ENCODE measurements at places on chromosomes 1 and 21.
A peak's percentile ranks its signal among the peaks of the same experiment; 100 is the strongest.

GRCh38 chr1:25517476-25518394 is 25.7 kb upstream of the LDLRAP1 start:
- DNase-seq = no peak

- peak; percentile 52 for DNase-seq
These were observed 18.8 kb downstream of the KNCN start for GRCh38 chr1:46532498-46533178.

GRCh38 chr1:51454554-51454953 is 64.5 kb downstream of the EPS15 start:
- no peak for DNase-seq

DNA sequence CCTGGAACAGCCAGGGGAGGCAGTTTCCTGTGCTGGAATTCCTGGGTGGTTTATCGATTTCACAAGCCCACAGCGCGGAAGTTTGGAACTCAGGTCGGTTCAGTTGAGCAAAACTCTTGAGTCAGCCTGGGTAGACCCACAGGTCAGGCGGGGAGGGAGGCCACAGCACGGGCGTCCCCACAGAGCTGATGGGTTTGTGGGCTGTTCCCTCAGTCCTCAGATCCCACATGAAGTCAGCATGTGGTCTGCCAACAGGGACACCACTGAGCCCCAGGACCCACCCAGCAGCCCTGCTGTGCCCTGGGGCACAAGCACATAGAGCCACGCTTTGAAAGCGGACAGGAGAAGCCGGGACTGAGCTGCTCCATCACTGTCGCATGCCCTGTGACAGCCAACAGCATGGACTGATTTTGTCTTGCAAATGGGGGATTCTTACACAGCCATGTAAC is 17.4 kb downstream of the BMP8A start:
- DNase-seq = no peak

DNA sequence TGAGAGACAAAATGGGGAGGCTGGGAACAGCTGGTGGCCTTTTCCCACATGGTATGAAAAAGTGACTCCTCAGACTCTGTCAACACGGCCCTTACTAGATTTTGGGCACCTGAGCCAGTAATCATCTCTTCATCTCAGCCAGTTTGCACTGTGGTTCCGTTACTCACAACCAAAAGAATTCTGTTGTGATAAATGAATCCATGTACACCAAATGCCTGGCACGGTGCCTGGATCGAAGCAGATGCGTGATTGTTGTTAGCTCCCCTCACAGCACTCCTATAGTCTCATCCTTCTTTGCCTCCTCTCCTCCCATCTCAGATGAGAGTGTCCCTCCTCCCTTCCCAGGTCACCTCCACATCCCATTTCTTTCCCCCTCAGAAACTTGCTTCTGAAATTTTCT is 57.9 kb upstream of the GJB5 start:
- DNase-seq = no peak

GRCh38 chr1:55138823-55139222 is 76.3 kb downstream of the USP24 start:
- no peak for DNase-seq

- DNase-seq = no peak
These were observed 49.2 kb downstream of the ENAH start for GRCh38 chr1:225603538-225604354.

DNA sequence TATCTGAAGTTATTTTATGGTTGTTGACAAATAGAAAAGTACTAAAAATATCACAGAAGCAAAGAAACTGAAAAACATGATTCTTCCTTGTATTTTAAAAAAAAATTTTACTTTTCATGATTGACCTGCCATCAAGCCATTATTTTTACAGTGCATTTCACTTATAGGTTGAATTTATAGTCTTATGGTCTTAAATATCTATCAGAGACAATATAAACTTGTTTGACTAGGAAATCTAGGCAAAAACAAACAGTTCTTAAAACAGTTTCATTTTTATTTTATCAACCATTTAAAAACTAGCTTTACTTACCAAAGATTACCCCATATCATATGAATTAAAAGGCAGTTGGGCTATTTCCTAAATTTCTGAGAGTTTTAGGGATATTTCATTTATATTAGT is 59.2 kb downstream of the SLC16A1 start:
- no peak for DNase-seq

GRCh38 chr1:31095985-31096384 is 30.5 kb upstream of the PUM1 start:
- no peak for DNase-seq

DNA sequence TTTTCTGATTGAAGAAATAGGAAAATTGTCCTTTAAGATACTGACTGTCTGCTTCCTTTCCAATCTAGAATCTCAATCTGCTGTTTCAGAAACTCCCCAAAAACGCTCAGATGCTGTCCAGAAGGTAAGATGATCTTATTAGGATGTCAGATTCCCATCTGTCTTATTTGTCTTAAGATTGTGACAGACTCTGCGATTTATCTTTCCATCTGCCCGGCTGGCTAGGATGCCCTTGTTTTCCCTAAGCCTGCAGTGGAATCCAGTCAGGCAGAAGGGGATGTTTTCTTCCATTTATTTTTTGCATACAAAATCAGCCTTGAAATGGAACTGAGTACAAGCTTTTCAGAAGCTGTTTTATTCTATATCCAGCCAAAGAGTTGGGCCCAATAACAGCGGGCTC is 96.5 kb downstream of the FMN2 start:
- DNase-seq = no peak

DNA sequence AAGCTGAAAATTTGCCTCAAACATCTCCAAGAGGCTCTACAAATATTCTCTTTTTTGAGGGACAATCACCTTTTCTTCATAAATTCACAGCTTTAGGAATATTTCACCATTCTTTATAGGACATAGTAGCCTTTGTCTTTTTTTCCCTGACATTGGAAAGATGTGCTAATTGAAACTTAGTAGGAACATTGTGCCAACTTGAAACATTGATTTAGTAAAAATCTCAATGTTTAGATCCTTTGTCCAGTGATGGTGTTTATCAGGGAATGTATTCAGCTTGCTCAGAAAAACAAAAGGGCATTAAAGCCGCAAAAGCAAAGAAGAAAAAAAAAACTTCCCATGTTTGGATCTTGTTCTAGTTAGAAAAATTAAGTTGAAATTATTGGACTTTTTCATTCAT is 52.1 kb downstream of the DPT start:
- DNase-seq = no peak

Data from stimulated activated CD4-positive, alpha-beta T cell treated with anti-CD3 and anti-CD28 coated beads, TNF-alpha, amount 100 ng/mL, for 4 hours (primary cell).